ENCODE measurements at places on chromosomes 6 and 20. TPM values are rescaled to one million over a fixed set of nuclear protein-coding genes. Genes with fewer than 3 reads are reported as not detected.
A peak's percentile ranks its signal among the peaks of the same experiment; 100 is the strongest.

GRCh38 chr20:45016089-45016671, 49.9 kb downstream of the STK4 start:
- peak; percentile 36 for DNase-seq

DNA sequence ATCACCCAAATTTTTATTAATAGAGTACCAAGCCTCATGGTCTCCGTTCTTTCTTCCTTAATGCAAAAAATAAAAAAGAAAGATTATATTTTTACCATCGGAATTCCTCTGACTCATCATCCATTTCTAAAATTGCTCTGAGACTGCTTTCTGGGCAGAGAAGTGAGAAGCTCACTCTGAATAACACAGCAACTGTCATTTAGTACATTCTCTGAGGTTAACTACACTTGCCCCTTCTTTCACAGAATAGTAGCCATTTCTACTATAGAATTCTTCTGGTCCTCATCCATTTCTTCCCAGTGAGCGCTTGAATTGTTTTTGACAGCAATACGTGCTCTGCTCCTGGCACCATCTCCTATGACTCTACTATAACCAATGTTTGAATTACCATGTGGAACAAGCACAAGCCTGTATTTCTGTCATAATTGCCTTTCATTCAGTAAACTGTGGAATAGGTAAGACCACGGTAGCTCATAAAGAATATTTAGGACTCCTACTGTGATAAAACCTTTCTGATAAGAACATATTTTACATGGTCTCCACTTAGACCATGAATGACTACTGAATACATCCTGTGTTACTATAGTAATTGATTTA, 435.5 kb upstream of the NRSN1 start:
- DNase-seq, result no peak

DNA sequence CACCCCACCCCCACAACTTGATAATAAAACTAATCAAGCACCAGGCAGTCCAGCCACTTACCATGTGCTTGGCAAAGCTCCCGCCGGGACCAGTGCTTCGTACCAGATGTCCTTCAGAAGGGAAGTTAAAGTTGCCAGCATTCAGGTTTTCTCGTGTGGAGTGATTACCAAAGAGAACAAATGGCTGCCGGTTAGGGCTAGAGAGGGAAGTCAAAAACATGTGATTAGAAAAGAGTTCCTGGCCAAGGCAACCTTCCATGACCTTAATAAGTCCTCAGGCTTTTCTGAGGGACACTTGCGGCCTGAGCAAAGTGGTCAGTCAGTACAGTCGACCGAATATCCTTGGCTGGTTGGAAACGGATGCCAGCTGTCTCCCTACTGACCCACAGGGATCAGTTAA, 67.0 kb downstream of the DNAAF9 start:
- DNase-seq, result no peak

- DNase-seq, result no peak
These were observed 664.5 kb downstream of the EPM2A start for GRCh38 chr6:145070791-145071190.

RAET1E gene
- 0.13 TPM for polyA plus RNA-seq

LPA gene
- polyA plus RNA-seq, result 0.27 TPM

COL11A2 gene
- 0.57 TPM for polyA plus RNA-seq

TM9SF4 gene
- 27.4 TPM for polyA plus RNA-seq

TMEM200A gene
- 3.6 TPM for polyA plus RNA-seq

APOM gene
- polyA plus RNA-seq, result 32.8 TPM

Measured in small intestine (tissue), 16 donors.